ENCODE measurements at places on chromosomes 4 and X.
A peak's percentile ranks its signal among the peaks of the same experiment; 100 is the strongest.

GRCh38 chr4:26273616-26273980, 47.2 kb upstream of the RBPJ start:
- no peak for DNase-seq

- DNase-seq = no peak
Observed at GRCh38 chr4:126869967-126870366, 762.8 kb upstream of the INTU start.

DNA sequence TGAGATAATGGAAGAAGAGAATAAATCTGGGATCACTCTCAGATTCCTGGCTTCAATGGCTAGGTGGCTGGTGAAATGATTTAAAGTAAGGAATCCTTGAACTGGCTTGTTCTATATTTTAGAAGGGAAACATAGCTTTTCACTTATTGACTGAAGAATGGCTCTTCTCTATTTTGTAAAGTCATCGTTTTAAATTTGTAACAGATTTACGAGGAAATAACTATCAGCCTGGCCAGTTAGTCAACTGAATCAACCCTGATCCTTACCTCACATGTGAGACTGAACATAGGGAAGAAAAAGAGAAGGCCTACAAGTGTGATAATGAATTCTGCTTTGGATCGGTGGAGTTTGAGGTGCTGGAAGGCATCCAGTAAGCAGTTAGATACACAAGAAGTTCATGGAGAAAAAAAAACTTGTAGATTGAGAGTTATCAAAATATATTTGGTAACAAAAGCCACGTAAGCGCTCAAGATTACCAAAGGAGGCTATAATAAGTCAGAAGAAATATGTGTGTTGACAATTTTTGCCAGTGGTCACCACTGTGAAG, 12.0 kb downstream of the AREG start:
- DNase-seq = no peak

DNA sequence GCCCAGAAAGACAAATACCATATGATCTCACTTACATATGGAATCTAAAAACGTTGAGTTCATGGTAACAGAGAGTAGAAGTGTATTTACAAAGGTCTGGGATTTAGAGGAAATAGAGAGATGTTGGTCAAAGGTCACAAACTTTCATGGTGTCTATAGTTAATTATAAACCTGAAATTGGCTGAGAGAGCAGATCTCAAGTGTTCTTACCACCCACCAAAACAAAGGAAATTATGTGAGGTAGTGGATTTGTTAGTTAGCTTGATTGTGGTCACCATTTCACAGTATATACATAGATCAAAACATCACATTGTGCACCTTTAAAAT, 186.8 kb downstream of the NWD2 start:
- DNase-seq = no peak

DNA sequence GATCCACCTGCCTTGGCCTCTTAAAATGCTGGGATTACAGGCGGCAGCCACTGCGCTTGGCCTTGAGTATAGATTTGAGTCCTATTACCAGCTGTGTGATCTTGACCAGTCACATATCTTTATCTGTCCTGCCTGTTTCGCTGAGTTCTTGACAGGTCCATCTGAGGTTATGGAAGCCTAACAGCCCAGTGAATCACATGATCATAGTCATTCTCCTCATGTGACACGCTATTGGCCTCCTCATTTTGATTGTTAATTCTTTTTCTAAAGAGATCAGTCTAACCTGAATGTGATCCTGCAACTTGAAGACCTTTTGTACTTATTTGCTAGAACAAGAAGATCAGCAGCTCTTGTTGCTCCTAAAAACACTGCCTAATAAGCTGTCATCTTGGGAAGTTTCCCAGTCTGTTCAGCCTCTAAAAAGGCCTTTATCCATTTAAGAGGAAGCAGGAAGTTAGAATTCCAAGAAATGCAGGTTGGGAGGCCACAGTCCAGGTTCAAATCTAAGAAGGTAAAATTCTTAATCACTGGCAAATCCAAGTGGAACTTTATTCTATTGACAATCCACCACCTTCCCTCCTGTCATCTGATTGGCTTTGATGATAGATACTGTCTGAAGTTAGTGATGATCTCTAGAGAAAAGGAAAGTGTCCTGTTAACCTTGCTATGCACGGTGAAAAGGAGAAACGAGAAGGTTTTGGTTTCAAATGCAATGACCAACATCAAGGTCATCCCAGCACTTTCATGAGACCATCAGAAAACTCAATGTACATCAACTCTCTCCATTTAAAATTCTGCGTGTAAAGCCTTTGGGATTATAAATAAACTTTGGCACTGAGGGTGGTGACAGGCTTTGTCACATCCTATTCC, 86.9 kb downstream of the CHRNA9 start:
- DNase-seq = no peak

GRCh38 chr4:139672215-139672614, 6.6 kb downstream of the MGST2 start:
- DNase-seq = no peak

GRCh38 chrX:149682031-149682430, 29.8 kb upstream of the MAGEA11 start:
- no peak for DNase-seq

DNA sequence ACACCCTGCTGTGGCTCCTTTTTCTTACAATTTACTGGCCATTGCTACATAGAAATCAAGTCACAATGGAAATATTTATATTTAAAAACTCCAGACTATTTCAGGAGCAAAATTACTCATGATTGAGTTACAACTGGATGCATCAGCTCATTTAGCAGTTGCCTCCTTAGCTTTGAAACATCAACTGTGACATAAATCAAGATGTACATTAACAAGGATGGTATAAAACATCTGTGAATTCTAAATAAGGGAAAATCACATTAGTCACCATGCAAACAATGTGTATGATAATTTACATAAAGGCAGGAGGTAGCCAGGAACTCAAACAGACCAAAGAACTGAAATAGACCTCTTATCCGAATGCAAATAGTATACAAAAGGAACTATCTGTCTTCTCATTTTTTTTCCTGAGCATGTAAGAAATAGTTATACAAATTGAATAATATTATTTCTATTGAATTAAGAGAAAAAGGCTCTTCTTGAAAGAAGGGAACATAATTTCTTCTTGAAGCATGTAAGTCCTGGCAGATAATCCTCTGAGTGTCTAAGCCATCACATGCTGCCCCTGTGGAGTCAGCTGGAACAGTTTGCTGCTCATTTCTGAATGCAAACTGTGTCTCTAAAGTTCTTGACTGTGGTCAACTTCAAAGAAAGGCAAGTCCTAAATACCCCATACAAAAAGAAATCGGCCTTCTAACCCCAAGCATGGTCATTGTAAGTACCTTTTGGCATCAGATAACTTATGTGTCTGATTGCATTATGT, 151.2 kb downstream of the NAA11 start:
- DNase-seq = no peak

DNA sequence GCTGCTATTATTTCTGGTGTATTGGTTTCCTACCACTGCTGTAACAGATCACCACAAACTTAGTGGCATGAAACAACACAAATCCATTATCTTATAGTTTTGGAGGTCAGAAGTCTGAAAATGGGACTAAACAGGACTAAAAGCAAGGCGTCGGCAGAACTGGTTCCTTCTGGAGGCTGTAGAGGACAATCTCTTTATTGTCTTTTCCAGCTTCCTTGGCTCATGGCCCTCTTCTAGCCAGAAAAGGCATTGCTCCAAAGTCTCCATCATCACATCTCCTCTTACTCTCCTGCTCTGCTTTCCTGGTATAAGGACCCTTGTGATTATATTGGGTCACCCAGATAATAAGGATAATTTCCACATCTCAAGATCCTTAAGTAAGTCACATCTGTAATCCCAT, 121.9 kb downstream of the CLCN4 start:
- DNase-seq = no peak

- DNase-seq = no peak
Observed at GRCh38 chr4:12881945-12882584, 602.1 kb downstream of the RAB28 start.

- DNase-seq = no peak
Observed at GRCh38 chr4:48904101-48904500, 2.5 kb downstream of the OCIAD2 start.

DNA sequence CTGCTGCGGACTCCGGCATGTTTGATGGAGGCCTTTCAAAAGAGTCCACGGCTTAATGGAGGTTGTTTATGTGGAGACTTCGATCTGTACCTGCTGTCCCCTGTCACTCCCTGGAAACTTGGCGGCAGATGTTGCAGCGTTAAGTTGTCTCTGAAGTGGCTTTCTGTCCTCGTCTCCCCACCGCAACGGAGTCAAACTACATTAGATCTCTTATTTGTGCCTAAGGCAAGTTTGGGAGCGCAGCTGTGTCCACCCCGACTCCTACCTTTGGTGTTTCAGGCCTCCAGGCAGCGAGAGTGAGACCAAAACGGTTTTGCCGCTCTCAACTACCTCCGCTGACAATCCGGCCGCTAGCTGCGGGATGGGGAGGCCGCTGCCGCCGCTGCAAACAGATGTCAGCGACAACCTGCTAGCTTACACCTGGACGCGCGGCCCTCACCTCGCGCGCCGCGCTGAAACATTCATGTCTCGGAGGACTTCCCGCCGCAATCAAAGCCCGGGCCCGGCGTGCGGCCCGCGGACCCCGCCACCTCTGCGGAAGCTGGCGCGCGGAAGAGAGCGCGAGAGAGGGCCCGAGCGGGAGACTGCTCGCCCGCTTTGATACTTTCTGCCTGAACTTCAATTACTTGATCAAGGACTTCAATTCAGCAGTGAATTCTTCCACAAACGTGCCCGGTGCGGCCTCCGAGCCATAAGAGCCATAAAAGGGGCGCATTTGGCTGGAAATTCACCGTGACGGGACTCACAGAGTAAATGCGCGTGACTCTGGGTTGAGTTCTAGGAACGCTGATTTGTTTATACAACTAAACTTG, 108.4 kb downstream of the ANTXR2 start:
- DNase-seq = no peak

- no peak for DNase-seq
Observed at GRCh38 chr4:155878611-155879010, 12.5 kb upstream of the ASIC5 start.

DNA sequence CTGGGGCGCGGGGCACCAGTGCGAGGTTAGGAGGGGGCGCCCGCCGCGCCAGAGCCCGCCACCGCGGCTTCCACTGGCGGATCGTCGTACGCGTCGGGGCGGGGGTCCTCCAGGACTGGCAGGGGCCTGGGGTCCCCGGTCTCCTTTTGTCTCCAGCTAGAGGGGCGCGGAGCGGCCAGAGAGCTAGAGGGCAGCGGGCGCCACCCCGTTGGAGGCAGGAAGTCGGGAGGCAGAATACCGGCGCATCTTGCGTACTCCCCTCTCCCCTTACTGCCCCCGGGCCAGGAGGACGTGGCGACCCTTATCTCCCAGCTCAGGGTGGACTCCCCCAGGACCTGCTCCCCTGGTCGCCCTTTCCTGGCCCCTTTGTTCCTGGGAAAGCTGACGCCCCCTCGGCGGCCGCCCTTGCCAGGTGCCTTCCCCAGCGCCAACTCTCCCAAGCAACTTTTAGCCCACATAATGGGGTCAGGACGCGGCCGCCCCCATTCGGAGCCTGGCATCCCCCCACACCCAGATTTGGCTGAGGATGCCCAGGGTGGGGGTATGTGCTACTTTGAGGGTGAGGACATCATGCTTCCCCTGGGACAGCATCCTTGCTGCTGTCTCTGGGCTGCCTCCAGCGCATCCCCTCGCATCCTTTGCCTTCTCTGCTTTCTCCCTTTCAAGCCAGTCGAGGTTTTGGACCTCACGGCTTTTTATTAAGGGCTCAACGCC, 933 bp downstream of the CNKSR2 start:
- peak; percentile 3 for DNase-seq

DNA sequence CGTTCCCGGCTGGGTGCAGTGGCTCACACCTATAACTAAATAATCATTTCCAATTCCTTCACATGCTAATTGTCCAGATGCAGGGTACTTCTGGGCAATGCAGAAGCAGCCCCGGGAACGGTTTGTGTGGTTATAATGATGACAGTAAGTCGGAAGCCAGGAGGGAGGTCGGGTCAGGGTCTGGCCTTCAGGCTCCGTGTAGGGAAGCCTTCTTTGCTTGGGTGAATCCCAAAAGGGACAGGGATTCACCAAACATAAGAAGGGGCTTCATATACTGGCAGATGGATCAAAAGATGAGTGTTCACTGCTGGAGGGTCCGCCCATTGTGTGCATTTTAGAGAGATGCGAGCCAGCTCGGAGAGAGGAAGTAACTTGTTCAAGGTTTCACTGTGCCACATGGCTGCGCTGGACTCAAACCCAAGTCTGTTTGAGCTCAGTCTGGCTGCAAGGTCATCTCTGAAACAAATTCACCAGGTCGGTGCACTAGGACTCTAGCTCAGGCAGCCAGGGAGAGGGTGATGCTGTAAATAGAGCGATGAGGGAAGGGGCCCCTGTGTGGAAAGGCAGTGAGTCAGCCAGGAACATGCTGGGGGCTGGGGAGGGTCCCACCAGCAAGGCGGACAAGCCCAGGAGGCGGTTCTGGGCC, 4.8 kb upstream of the KIAA0232 start:
- DNase-seq = no peak

- DNase-seq = no peak
Observed at GRCh38 chr4:172287117-172287516, 473.9 kb downstream of the GALNTL6 start.

GRCh38 chr4:8092282-8092681, 66.3 kb downstream of the ABLIM2 start:
- DNase-seq = no peak

Measured in activated gamma-delta T cell (primary cell).